GM12864 (cell line): ENCODE measurements at places on chromosomes 6 and 20.

- no peak for DNase-seq
Observed at GRCh38 chr6:105432797-105433196, 29.9 kb upstream of the PREP start.

DNA sequence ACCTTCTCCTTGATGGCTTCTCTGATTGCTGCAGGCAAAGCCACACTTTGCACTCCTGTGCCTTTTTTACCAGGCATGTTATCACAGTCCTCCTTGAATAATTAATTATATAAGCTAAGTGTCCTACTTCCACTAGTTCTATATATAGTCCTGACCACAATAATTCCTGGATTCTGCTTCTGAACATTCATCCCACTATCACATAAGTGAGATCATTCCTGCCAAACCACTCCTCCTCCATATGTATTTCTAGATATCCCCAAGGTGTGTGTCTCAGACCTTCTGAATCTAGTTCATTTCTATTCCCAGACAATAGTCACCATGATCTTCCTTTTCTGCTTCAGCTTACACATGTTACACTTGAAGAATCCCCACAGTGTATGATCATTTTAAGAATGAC is 1237.5 kb upstream of the MAP3K7 start:
- no peak for DNase-seq

DNA sequence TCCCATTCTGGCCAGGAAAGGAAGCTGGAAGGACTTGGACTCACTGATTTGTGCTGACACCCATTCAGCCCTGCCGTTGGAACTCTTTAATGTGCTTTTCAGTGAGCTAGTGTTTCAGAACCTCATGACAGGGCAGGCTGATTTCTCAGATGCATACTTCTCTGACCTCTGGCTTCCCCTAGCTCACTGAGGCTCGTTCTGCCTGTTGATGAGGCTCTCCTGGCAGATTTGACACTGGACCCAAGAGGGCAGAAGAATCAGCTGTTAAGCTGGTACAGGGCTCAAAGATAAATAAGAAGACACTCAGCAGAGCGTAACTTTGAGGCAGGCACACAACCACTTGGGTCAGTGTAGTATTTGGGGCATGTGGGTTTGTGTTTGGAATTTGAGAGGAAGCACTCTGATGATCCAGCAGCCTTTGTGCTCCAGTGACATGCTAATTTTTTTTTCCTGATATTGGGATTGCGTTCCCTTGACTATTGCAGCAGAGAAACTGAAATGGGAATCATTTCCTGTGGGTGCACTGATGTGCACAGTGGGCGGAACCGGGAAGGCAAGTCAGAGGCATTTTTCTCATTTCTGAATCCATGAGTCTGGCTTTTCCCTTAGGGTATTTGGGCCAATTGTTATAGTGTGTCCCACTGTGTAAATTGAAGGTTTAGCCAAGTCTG is 80.2 kb downstream of the CARMIL1 start:
- DNase-seq: no peak

GRCh38 chr6:50714487-50715379 is 1.4 kb downstream of the TFAP2D start:
- no peak for DNase-seq

- DNase-seq: no peak
Observed at GRCh38 chr6:20366082-20366830, 35.4 kb upstream of the E2F3 start.

GRCh38 chr6:52736145-52736544 is 27.1 kb downstream of the GSTA2 start:
- no peak for DNase-seq

GRCh38 chr6:28436404-28436803 is 6.9 kb downstream of the ZSCAN23 start:
- DNase-seq: no peak
